ENCODE measurements at places on chromosomes 2 and 18.

- no peak for DNase-seq
These were observed 18.1 kb upstream of the LYPD6B start for GRCh38 chr2:149020432-149020851.

DNA sequence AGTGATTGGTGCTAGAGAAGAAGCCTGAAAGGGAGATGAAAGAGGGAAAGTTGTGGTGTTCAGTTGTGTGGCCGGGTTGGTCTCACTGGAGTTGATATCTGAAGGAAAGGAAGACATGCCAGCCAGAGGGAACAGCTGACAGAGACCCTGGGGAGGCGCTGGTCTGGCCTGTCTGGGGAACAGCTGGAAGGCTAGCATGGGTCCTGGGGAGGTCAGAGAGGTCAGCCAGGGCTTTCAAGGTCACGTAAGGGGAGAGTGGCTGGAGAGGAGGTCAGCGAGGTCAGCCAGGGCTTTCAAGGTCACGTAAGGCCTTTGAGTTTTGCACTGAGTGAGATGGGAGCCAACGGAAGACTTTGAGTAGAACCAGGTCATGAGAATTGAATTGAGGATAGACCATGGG is 11.0 kb downstream of the DYSF start:
- no peak for DNase-seq

DNA sequence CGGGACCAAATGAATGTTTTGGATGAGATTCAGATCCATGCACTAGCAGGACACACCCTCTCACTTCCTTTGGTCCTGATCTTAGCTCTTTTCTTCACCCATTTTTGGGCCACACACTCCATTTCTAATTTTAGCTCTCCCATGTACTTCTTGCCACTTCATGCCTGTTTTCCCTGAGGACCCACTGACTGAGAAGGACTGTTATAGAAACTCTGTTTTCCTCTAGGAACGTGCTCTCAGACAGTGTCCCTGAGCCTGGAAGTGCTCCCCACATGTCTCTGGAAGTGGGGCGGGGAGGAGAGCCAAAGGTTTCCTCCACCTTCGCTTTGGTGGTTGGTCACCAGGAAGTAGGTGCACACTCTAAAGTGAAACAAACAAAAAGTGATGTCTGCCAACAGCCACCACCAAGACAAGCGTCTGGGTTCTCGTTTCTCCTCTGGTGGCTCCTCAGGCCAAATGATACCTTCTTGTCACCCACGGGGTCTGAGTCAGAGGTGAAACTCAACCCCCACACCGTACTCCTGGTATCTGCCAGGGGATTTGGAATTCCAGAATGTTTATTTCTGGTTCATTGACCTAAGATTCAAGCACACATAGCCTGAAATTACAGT is 74.7 kb downstream of the MERTK start:
- DNase-seq: no peak

GRCh38 chr18:48548011-48548771 is 9.4 kb downstream of the CTIF start:
- peak; percentile 24 for DNase-seq

DNA sequence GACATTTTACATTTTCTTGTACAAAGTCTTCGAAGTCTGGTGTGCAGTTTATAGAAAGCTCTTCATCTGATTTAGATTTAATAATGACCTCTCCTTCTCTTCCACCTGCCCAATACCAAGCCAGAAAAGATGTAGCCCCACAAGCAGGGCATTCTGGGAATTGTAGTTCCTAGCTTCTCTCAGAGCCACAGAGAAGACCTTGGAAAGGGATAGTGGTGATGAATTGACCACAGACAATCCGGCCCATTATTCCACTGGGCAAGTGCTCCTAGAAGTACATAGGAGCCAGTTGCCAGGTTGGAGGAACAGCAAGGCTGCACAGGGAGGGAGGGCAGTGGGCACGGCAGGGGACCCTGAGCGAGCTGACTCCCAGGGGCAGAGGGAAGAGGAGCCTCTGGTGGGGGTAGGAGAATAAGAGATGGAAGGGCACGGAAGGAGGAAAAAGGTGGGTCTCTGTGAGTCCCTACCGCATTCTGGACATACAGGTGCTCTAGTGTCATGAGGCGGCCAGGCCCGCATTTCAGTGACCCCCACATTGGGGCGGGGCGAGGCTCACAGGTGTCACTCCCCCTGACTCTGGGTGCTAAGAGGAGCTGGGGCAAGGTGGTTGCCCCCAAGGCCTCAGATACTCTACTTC is 152.5 kb upstream of the HAAO start:
- DNase-seq: no peak

DNA sequence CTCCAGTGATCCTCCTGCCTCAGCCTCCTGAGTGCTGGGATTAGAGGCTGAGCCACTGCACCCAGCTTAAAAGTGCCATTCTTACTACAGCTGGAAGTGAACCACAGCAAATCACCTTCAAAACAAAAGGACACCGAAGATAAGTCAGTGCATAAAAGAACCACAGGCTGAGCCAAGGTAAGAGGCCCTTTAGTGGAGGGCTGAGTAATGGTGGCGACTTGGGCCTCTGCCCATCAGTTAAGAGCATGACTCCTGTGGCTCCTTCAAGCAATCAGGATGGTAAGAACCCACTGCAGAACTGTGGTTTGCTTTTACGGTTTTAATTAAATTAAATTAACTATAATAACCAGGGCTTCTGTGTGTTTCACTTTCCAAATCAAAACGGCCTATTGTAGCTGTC is 75.1 kb downstream of the CTAGE1 start:
- no peak for DNase-seq

DNA sequence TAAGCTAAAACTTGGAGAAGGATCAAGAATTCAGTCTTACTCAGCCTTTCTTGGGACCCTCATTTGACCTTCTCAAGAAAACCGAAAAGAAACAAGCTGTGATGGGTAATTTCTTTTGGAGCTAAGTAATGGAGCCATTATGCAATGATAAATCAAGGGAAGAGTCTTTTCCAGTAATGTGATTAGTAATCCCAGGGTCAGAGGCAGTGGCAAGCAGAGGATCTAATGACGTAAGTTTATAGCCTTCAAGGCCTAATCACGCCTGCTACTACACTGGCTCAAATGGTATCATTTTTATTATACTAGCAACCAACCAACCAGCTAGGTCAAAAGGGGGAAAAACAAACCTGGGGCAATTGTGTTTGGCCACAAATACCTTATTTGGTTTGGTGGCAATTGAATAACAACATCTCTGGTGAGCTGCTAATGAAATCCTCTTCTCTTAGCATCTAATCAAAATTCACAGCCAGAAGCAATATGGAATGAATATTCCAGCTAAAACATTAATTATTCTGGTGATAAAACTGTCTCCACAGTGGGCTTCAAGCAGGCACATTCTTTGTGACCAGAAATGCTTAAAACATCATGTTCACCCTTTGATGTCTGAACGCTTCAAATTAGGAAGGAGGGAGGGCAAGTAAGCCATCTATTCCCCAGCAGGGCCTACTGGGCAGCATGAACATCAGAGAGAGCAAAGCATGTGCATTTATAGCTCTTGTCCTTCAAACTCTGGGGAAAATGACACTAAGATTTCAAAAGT is 114.9 kb upstream of the SULT1C3 start:
- no peak for DNase-seq

DNA sequence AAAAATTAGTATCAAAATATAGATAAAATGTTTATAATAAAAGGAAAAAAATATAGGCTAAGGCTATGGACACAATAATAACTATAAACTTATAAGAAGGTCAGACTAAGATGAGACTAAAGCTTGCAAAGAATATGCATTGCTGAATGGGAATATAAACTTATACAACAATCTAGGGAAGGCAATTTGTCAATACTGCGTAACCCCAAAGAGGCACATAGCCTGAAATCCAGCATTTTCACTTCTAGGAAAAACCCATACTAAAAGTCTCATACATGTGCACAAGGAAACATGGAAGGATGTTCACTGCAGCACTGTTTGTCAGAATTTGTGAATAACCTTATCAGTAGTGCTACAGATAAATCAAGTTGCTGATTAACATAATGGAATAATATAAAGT is 45.5 kb downstream of the FANCL start:
- no peak for DNase-seq

DNA sequence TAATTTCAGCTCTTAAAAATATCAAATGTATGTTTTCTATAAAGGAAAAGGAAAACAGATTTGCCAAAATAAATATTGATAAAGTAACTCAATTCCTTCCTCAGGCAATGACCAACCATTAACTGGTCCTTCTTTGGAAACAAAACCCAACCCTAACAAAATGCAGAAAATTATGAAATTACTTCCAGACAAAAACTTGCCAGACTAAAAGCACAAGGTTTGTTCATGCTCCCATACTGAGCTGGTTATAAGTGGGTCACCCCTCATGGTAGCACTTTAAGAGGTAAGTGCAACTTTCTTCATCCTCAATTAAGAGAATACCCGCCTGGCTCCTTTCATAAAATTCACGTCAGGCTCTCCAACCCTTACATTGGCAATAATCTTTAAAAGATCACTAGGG is 31.1 kb upstream of the TTC32 start:
- DNase-seq: no peak

- no peak for DNase-seq
These were observed 36.8 kb downstream of the NPAS2 start for GRCh38 chr2:100856732-100857131.

- DNase-seq: no peak
These were observed 20.2 kb downstream of the INPP4A start for GRCh38 chr2:98464772-98465310.
